ENCODE measurements at places on chromosomes 5 and 9. TPM values are rescaled to one million over a fixed set of nuclear protein-coding genes. Genes with fewer than 3 reads are reported as not detected.
A peak's percentile ranks its signal among the peaks of the same experiment; 100 is the strongest.

GRCh38 chr9:24118190-24118589 lies 292.1 kb upstream of the ELAVL2 start:
- no peak for ATAC-seq

GRCh38 chr5:35470866-35471265 lies 146.8 kb upstream of the SPEF2 start:
- no peak for ATAC-seq

DNA sequence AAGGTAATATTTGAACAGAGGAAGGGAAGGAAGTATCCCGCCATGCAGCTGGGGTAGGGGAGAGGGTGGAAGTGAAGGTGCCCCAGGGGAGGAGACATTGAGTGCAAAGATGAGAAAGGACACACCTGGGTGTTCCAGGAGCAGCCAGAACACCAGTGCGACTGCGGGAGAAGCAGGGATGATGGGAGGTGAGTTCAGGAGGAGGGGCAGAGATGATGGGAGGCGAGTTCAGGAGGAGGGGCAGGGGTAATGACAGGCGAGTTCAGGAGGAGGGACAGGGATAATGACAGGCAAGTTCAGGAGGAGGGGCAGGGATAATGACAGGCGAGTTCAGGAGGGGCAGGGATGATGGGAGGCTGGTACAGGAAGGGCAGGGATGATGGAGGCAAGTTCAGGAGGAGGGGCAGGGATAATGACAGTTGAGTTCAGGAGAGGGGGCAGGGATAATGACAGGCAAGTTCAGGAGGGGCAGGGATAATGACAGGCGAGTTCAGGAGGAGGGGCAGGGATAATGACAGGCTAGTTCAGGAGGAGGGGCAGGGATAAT lies 17.2 kb upstream of the SPOCK1 start:
- ATAC-seq, result no peak

DNA sequence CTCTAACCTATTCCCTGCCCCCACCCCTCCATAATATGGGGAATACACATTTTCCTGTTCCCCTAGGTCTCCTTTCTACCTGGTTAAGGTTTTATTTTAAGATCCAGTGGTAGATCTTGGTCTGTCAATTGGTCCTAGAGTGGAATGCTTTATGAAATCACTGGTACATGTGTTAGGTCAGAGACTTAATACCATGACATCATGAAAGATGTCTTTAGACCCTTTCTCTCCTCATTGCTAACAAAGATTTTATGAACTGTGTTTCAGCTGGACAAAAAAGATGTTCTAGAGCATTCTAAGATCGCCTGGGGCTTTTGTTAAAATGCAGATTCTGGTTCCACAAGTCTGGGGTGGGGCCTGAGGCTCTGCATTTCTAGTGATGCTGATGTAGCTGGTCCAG lies 9.1 kb downstream of the GSN start:
- no peak for ATAC-seq

- ATAC-seq, result no peak
These were observed 5.9 kb upstream of the LRRC14B start for GRCh38 chr5:185095-186070.

GRCh38 chr5:9192266-9192665 lies 353.6 kb downstream of the SEMA5A start:
- ATAC-seq, result no peak

- no peak for ATAC-seq
These were observed 159.7 kb upstream of the CDH12 start for GRCh38 chr5:23012842-23013241.

GRCh38 chr5:140219068-140219991 lies 44.3 kb downstream of the CYSTM1 start:
- no peak for ATAC-seq

- ATAC-seq, result peak; percentile 40
These were observed 13.3 kb upstream of the BTNL3 start for GRCh38 chr5:180975338-180975737.

- ATAC-seq, result no peak
These were observed 317.1 kb upstream of the CCNH start for GRCh38 chr5:87729781-87730180.

GRCh38 chr9:33446240-33446945 lies 1.0 kb downstream of the AQP3 start:
- ATAC-seq, result peak; percentile 86

DNA sequence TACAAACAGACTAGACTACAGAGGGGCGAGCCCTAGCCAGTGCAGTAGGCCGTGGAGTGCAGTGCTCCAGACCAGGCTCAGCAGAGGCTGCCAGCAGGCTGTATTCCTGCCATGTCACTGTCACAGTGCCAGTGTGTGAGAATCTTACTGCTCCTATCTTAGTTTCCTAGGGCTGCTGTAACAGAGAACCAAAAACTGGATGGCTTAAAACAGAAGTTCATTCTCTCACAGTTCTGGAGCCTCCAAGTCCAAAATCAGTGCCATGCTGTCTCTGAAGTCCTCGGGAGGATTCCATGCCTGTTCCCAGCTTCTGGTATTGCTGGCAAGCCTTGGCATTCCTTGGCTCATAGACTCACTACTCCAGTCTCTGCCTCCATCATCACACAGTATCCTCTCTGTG lies 75.0 kb upstream of the SAP30L start:
- ATAC-seq, result no peak

DNA sequence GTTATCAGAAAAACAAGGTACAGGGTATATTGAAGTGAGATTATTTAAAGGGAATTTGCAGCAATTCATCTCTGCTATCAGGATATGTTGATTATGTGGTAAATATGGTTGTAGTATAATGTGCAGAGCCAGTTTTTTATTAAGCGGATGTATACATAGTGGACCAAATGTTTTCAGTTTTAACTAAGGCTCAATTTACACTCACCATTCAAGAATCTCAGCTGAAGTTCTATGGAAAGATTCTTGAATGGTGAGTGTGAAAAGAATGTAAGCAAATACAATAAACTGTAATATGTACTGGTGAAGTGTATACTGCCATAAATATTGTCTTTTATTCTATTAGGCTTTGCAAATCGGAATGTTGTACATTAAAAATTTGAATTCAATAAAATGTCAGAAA lies 895.9 kb upstream of the CDH10 start:
- ATAC-seq, result no peak

GRCh38 chr9:83291196-83291595 lies 228.3 kb upstream of the RASEF start:
- no peak for ATAC-seq

- no peak for ATAC-seq
These were observed 2.7 kb downstream of the MRPL22 start for GRCh38 chr5:154943527-154943926.

DNA sequence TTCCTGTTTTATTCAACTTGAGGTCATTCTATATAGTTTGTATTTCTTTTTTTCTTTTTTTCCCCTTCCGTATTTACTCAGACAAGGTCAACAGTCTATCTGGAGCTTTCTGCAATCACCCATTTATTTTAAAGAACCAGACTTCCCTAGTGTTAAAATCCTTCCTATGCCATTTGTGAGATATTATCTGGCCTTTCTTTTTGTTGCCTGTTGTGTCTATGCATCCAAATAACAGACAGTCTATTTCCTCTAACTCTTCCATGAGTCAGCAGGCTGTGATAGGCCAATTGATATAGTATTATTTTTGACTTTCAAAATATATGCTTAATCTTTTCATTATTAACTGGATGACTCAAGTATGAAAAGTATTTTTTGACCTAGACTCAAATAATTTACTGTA lies 291.2 kb upstream of the PTPRD start:
- ATAC-seq, result no peak

- ATAC-seq, result no peak
These were observed 69.5 kb downstream of the ZNF354C start for GRCh38 chr5:179129607-179130071.

- no peak for ATAC-seq
These were observed 62.0 kb downstream of the MACROH2A1 start for GRCh38 chr5:135337064-135337463.

DNA sequence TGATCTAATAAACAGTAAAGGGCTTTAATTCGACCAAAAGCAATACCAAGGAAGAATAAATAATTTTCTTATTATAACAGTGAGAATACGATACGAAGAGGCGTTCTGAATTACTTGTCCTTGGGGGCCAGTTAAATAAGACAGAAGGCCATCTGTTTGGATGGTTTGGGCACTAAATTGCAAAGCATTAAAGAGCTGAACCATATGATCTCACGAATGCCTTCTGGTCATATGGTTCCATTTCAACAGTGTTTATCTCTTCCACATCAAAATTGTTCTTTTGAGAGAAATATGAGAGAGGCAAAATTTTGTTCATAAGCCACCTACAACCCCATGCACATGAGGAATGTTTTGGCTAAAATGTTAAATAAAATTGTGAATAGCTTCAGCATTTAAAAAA lies 605.4 kb downstream of the PTPRD start:
- ATAC-seq, result no peak

GRCh38 chr5:102049517-102049916 lies 246.6 kb downstream of the SLCO4C1 start:
- no peak for ATAC-seq

DNA sequence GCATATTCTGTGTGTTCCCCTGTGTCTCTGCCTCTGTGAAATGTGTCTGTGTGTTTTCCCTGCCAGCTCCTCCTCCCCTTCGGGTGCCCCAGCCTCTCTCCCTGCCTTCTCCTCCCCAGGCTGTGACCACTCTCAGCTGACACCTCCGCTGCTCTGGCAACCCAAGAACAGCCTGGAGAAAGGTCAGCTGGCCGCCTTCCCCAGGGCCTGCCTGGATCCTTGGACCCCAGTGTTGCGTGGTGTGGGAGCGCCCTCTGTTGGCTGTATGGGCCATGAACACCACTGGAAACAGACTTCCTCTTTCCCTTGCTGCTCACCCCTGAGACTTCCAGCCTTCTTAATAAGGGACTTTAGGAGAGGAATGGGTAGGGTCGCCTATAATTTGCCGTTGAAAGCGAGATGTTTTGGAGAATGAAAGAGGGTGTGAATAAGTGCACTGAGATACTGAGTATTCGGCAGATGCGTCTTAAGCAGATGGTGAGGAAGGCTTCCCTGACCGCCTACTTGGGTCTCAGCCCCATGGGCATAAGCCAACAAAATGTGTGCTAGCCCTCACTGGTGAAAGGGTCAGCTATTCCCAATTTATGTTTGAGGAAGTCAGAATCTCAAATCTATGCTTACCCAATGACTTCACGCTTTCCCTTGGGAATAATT lies 114.9 kb upstream of the TRIM32 start:
- no peak for ATAC-seq

- ATAC-seq, result peak; percentile 83
These were observed 34.7 kb downstream of the LHX3 start for GRCh38 chr9:136170006-136170901.

GRCh38 chr9:137383081-137383783 lies 39.7 kb downstream of the EXD3 start:
- no peak for ATAC-seq

GRCh38 chr9:124010303-124010664 lies 1.3 kb upstream of the LHX2 start:
- ATAC-seq, result no peak

DNA sequence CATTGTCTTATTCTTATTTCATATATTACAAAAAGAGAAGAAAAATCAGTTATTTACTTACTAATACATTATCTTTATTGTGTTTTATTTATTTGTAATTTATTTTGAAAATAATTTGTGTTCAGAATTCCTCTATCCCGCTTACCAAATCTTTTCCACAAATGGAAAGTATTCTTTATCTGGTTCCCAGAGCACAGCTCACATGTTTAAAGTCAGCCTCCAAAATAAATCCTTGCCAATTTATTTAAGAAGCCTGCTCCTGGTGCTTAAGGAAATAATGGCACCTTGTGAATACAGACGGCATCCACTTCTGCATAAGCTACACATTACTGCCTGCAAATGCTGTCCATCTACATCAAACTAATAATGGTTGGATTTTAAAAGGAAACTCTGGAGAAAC lies 435.4 kb downstream of the MTRR start:
- ATAC-seq, result no peak

The CNTLN gene
- total RNA-seq, result 2.1 TPM

The ARL10 gene
- total RNA-seq, result 17.3 TPM

The LCP2 gene
- 204 TPM for total RNA-seq

The INVS gene
- total RNA-seq, result 15.3 TPM

The REEP2 gene
- total RNA-seq, result 2.0 TPM

The TMEM171 gene
- total RNA-seq, result not detected

The AQP3 gene
- total RNA-seq, result 72.5 TPM

The CCDC152 gene
- 0.79 TPM for total RNA-seq

The PCDHA4 gene
- not detected for total RNA-seq

The ENHO gene
- total RNA-seq, result not detected

The SLC31A2 gene
- 10.9 TPM for total RNA-seq

The PCDHB8 gene
- not detected for total RNA-seq

The SPINK1 gene
- not detected for total RNA-seq
